Nephron progenitor cell (in vitro differentiated cells): ENCODE measurements at places on chromosomes 5 and 9.

GRCh38 chr5:5592541-5592940 is 170.1 kb downstream of the ICE1 start:
- H3K4me3 ChIP-seq = no peak overlapping the region
- H3K36me3 ChIP-seq = no peaks in the 10 kb centered on the region
- H3K27ac ChIP-seq = no peak overlapping the region
- no peak for DNase-seq

DNA sequence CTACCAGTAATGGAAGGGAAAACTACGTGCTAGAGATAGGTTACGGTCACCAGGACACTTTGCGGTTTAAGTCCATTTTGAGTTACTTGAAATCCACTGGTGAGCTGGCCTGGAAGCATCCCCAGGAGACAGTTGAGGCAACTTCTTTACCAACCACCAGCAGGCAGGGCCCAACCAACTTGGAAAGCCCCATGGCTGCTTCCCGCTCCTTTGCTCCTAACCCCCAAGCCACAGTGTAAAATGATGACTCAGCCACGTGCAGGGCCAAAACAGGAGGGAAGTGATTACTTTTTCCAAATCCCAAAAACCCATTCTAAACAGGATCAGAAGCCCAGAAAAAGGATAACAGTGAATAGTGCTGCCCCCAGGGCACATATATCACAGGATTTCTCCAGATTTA is 87.4 kb downstream of the PAX5 start:
- peaks cover 49% of the 10 kb centered on the region for H3K27me3 ChIP-seq
- no peak for DNase-seq
- H3K36me3 ChIP-seq = no peaks in the 10 kb centered on the region
- peaks cover 12% of the 10 kb centered on the region for H3K4me1 ChIP-seq
- no peak overlapping the region for H3K27ac ChIP-seq
- no peak overlapping the region for H3K4me3 ChIP-seq

DNA sequence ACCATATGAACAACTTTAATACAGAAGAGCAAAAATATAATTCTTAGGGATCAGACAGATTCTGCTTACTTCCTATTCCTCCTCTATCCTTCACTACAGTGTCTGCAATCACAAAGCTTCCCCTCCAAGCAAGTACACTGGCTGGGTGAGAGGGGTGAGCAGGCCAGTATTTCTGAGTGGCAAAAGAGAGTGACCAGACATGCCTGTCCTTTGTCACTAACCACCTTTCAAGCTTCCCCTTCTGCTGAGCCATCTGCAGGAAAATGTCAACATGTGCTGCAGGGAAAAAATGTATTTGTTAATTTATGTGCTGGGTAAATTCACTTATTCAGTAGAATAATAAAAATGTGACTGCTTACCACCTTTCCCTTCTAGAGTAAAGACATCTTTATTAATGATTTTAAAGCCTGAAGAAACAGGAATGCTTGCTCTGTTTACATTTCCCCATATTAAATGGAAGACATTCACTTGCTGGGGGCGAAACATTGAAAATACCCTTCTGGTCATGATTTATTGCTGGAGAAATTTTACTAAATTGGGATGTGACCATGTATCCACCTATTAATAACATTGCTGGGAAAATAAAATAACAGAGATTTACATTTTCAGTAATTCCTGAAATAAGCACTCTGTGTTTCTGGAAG is 84.9 kb downstream of the SPOCK1 start:
- H3K4me3 ChIP-seq = no peak overlapping the region
- H3K4me1 ChIP-seq = no peaks in the 10 kb centered on the region
- H3K27ac ChIP-seq = no peak overlapping the region
- no peak for DNase-seq
- no peaks in the 10 kb centered on the region for H3K27me3 ChIP-seq

GRCh38 chr5:124738681-124739633 is 7.5 kb downstream of the ZNF608 start:
- DNase-seq = no peak
- H3K27me3 ChIP-seq = no peaks in the 10 kb centered on the region
- peak overlapping the region; percentile 91 for H3K27ac ChIP-seq
- H3K36me3 ChIP-seq = no peaks in the 10 kb centered on the region
- H3K4me3 ChIP-seq = no peak overlapping the region

- no peaks in the 10 kb centered on the region for H3K4me1 ChIP-seq
- H3K27me3 ChIP-seq = peaks cover 5% of the 10 kb centered on the region
- H3K27ac ChIP-seq = no peak overlapping the region
- no peaks in the 10 kb centered on the region for H3K36me3 ChIP-seq
Observed at GRCh38 chr5:89922161-89922560, 487.4 kb downstream of the CETN3 start.

- H3K4me3 ChIP-seq = no peak overlapping the region
- H3K27me3 ChIP-seq = no peaks in the 10 kb centered on the region
- H3K36me3 ChIP-seq = no peaks in the 10 kb centered on the region
- peaks cover 10% of the 10 kb centered on the region for H3K4me1 ChIP-seq
Observed at GRCh38 chr5:41182666-41183065, 30.7 kb downstream of the C6 start.

DNA sequence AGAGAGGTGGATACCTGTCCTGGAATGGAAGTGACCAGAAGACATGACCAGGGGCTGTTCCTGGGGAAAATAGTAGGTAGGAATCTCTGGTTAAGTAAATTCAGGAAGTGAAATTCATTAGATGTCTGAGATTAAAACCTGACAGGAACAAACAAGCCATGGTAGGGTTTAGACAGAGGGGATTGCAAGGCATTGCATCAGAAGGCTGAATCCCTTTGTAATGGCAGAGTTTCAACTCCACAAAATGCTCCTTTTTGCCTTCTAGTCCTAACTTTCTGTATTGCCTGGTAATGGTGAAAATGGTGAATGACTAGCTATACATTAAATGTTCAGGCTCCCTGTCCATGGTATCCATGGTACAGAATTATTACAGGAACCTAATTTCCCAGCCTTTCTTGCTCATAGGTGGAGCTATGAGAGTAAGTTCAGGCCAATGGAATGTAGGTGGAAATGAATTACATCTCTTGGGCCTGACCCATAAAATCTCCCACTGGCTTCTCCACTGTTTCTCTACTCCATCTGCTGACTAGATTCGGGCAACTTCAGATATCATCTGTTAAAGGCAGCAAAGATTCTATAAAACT is 113.4 kb upstream of the CNTLN start:
- no peaks in the 10 kb centered on the region for H3K27me3 ChIP-seq
- no peaks in the 10 kb centered on the region for H3K36me3 ChIP-seq
- peaks cover 22% of the 10 kb centered on the region for H3K4me1 ChIP-seq
- H3K4me3 ChIP-seq = no peak overlapping the region
- DNase-seq = no peak

- H3K27me3 ChIP-seq = no peaks in the 10 kb centered on the region
- H3K4me1 ChIP-seq = peaks cover 60% of the 10 kb centered on the region
- H3K4me3 ChIP-seq = no peak overlapping the region
- H3K36me3 ChIP-seq = no peaks in the 10 kb centered on the region
Observed at GRCh38 chr5:40601198-40601868, 78.4 kb upstream of the PTGER4 start.

- H3K36me3 ChIP-seq = no peaks in the 10 kb centered on the region
- DNase-seq = peak; percentile 30
- peaks cover 60% of the 10 kb centered on the region for H3K27me3 ChIP-seq
- no peak within 1 kb of the TSS for H3K27ac ChIP-seq
Observed at GRCh38 chr5:169637085-169637548, at the start of gene DOCK2. Gene DOCK2 (plus strand): TSS chr5:169637275. CDS start chr5:169637327, 52 bp downstream.

DNA sequence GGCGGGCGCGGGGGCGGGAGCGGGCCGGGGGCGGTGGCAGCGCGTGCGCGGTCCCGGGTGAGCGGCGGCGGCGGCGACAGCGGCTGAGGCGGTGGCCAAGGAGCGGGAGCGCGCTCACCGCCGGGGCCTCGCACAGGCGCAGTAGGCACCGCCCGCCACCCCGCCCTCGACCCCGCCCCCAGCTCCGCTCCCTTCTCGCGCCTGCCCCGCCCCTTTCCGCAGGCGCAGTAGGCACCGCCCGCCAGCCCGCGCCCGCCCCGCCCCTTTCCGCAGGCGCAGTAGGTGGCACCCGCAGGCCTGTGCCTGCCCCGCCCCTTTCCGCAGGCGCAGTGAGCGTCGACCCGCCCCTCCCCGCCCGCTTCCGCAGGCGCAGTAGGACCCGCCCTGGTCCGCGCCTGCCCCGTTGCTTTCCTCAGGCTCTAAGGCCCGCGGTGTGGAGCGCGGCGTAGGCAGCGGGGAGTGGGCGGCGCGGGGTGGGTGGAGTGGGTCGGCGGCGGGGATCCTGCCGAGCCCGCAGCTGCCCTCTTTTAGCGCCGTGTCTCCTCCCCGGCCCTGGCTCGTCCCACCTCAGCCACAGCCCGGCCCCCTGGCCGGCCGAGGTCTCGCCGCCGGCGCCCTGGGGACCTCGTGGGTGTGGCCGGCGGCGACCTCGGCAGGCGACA is at the start of gene CAMSAP1:
Gene CAMSAP1 (minus strand): TSS at position 116 of the 662 bp plus-strand sequence. CDS start 387 bp downstream, outside the sequence.
- H3K27me3 ChIP-seq = peaks cover 6% of the 10 kb centered on the region
- peak; percentile 97 for DNase-seq
- H3K4me3 ChIP-seq = peak within 1 kb of the TSS; percentile 90
- H3K36me3 ChIP-seq = peaks cover 78% of the 10 kb centered on the region
- H3K4me1 ChIP-seq = peaks cover 52% of the 10 kb centered on the region

DNA sequence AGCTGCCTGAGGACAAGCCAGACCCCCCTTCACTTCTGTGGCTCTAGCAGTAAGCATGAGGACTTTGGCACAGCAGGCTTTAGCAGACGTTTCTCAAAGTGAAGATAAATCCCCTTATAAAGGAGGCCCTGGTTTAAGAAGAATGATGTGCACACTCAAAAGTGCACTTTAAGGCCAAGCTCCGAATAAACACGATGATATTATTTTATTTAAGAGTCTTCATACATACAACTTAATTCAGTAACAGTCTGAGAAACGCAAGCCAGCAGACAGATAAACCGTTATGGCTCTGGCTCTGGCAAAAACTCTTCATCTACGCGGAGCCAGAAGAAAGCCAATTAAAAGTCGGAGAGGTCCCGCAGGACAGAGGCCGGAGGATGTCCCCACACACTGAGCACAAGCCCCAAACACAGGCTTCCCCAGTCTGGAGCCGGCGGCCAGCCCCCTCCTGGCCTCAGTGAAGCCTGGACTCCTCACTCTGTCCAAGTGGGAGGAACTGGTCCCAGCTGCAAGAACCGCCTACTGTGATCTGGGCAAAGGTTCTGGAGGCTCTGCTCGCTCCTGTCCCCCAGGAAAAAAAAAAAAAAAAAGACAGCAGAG is 44.6 kb downstream of the ADAMTS2 start:
- H3K4me1 ChIP-seq = peaks cover 71% of the 10 kb centered on the region
- no peak for DNase-seq
- peak overlapping the region; percentile 23 for H3K4me3 ChIP-seq
- H3K27ac ChIP-seq = peak overlapping the region; percentile 84
- H3K36me3 ChIP-seq = peaks cover 22% of the 10 kb centered on the region

DNA sequence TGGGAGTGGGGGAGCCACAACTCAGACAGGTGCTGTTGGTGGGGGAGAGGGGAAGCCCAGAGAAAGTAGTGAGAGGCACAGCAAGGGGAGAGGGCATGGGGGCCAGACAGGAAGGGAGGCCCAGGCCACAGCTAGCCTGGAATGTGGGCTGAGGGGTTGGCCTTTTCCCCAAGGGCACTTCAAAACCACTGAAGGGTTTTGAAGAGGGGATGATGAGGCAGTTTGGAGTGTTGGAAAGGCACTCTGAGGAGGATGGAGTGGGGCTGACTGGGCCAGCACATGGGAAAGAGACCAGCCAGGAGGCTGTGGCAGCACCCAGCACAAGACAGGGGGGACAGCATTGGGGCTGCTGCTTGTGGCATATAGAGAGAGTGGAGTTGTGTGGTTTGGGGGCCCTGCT is 3.8 kb downstream of the PSD2 start:
- no peaks in the 10 kb centered on the region for H3K36me3 ChIP-seq
- no peaks in the 10 kb centered on the region for H3K4me1 ChIP-seq
- H3K4me3 ChIP-seq = no peak overlapping the region
- no peak overlapping the region for H3K27ac ChIP-seq
- H3K27me3 ChIP-seq = peaks cover 95% of the 10 kb centered on the region

DNA sequence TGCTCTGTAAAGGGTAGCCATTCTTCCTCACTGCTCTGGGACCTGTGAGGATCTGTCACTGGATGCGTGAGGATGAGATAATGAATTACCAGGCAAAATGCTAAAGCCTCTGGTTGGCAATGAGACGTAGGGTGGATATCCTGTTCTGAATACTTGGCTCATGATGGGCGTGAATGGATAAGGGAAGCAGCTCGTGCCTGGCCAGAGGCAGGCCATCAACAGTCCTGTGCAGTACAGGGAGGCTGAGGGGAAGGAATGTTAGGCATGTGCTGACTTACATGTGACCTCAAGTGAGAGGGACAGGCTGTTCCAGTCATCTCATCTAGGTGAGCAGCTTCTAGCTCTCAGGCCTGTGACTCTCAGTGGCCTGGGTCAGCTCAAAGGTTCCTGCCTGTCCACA is 172.8 kb downstream of the CARTPT start:
- H3K4me1 ChIP-seq = peaks cover 25% of the 10 kb centered on the region
- no peaks in the 10 kb centered on the region for H3K36me3 ChIP-seq
- H3K4me3 ChIP-seq = no peak overlapping the region

DNA sequence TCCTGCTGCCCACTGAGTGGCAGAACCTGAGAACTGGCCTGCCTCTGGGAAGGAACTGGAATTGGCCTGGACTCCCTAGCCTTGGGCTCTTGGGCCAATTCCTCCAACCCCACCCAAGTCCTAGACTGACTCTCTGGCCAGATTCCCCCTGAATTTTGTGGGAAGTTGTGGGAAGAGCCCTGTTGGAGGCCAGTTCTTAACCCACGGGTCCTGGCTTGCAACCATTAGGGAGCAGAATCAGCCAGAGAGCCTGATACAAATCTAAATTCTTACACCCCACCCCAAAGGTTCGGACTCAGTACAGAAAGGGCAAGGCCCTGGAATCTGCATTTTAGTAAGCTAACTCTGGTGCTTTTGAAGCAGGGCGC is 125.3 kb upstream of the SLC25A48 start:
- peaks cover 41% of the 10 kb centered on the region for H3K4me1 ChIP-seq
- no peak overlapping the region for H3K4me3 ChIP-seq
- no peaks in the 10 kb centered on the region for H3K36me3 ChIP-seq
- no peak overlapping the region for H3K27ac ChIP-seq
- no peak for DNase-seq
